ENCODE measurements at places on chromosomes 1 and 21.

DNA sequence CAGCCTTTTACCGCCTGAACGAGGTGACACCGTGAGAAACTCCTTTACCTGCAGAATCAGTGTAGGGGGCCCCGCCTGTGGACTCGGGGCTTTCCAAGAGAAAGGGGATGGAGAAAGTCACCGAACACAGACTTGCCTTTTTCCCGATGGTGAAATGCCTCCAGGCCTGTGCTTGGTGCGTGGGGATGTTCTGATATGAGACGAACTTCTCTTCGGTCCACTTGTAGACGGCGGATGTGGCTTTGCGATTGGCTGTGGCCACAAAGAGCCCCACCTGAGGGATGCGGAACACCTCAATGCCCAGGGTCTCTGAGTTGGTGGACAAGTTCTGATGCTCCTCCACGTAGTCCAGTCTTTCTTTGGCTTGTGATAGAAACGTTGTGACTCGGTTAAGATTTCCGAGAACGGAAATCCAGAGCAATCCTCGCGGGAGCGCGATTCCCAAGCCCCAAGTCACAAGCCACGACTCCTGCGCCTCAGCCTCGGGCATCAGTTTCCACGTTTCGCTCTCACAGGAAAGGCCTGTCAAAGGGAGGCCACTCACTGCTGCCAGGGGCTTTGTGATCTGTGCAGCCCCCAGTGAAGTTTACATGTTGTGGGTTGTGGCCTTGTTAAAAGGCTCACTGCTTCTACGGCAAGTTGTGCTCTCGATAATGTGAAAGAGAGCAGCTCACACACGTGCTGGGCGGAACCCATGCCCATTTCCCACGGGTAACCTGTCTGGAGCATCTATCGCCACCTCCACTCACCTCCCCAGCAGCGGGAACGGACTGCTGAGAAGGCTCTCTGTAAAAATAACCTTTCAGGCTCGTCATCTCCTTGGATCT, 12.6 kb downstream of the KRTAP10-1 start:
- no peak for DNase-seq

DNA sequence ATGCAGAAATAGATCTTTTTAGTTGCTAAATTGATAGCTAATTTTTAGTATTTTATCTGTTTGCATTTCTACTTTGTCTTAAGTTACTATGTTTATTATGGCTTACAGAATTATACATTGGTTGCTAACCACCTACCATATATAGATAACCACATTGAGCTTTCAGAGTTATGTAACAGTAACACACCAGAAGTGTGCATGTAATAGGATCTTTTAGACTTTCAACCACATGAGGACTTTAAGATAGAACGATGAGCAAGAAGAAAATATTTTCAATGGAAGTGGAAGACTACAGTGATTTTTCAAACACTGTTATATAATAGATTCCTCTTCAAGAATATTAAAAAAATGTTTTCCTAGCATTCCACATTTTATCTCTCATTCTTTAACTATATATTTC, 28.8 kb downstream of the TOR1AIP1 start:
- no peak for DNase-seq

GRCh38 chr1:211327346-211327921, 801 bp downstream of the TRAF5 start:
- no peak for DNase-seq

- no peak for DNase-seq
Observed at GRCh38 chr1:21586222-21586621, 77.0 kb downstream of the ALPL start.

DNA sequence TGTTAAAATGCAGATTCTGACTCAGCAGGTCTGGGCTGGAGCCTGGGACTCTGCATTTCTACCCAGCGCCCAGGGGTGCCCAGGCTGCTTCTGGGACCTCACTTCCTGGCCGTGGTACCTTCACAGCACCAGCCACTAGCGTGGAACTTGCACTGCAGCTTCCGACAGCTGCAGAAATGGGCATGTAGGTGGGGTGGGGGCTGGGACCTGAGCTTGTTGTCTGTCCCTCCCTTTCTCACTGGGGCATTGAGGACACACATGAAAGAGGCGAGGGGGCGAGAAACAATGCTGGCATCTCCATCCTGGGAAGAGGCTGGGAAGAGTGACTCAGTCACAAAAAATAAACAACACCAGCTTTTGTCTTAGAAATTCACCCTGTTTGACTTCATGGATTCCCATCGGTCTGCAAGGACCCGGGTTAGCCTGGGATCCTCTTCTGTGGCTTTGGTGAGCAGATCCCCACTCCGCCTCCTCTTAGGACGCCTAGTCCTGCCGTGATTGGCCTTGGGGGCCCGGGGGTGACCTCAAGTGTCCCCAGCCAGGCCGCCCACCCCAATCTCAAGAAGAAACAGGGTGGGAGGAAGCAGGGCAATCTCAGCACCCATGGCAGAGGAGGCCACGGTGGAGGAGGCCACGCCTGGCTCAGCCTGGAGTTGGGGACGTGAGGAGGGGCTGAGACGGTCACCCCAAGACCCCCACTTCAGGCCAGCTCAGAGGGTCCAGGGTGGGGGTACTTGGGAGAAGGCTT, 29.9 kb upstream of the POFUT2 start:
- no peak for DNase-seq

DNA sequence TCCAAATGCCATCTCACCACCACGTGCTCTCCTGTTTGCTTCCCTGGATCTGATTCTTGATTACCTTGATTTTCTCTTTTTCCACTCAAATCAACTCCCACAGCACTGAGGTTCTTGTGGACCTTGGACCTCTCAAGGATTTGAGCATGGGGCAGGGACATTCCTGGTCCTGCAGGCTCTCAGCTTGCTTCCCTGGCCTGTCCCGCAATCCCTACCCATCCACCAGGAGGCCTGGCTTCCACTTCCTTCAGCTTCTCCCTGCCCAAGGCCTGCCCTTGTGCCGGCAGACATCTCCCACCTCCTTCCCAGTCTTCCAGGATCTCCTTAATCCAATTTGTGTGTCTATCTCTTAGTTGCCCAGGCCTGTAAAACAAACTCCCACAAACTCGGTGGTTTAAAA, 21.6 kb downstream of the PLA2G2A start:
- DNase-seq, result no peak

DNA sequence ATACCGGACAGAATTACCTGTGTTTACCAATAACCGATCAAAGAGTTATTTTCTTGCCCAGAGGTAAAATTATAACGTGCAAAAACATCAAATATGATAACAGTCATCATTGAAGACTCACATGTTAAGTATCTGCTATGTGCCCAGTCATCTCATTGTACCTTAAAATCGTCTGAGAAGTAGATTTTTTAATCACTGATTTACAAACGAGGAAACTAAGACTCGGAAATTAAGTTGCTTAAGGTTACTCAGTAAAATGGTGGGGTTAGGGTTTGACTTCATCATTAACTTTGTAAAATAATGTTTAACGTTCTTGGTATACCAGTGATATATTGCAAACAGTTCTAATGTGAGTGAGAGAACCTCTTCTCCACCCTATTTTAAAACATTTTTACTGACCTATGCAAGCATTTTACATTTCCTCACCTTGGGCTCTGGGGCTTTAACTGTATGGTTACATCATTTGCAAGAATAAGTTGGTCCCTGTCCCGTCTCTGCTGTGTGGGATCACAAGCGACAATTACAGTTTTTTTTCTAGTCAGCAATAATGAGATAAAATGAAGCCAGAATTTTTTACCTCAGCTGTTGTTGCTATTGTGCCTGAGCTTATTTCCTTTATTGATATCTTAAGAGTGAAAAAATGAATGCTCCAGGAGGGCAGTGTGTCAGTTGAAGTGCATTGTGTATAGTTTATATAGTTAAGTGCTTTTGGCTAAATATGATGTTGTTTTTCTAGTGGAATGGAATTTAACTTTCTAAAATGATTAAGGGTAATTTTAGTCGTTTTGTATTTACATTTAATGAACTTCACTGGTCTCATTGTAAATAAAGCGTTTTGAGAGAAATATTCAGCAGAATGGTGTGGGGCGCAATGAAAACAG, 2.7 kb downstream of the RPRD2 start:
- DNase-seq, result no peak
